CD4-positive, alpha-beta T cell treated with Interleukin-21 for 1 hour (primary cell): ENCODE measurements at places on chromosomes 5 and 9.

- DNase-seq = no peak
These were observed 88.8 kb upstream of the BRINP1 start for GRCh38 chr9:119458068-119458467.

DNA sequence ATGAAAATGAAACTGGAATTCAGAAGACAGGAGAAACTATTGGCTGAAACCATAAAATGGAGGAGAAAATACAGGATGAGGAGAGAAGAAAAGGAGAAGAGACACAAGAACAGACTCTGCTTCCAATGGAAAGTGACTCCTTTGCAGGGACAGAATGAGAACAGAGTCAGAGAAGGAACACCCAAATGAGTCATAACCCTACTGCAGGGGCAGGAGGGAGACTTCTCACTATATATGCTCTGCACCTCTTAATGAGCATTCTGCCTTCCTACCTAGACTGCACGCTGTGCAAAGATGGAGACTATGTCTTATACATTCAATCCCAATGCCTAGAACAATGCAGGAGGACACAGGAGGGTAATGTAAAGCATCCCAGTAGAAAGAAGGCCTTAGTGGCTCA is 2.1 kb downstream of the SAXO1 start:
- DNase-seq = no peak

- no peak for DNase-seq
These were observed 98.7 kb downstream of the C5orf15 start for GRCh38 chr5:133869519-133870335.

- no peak for DNase-seq
These were observed 270.2 kb upstream of the MVB12B start for GRCh38 chr9:126056312-126057021.

GRCh38 chr9:12906646-12907045 is 131.8 kb downstream of the LURAP1L start:
- no peak for DNase-seq

GRCh38 chr9:121738411-121738810 is 87.0 kb downstream of the DAB2IP start:
- no peak for DNase-seq

DNA sequence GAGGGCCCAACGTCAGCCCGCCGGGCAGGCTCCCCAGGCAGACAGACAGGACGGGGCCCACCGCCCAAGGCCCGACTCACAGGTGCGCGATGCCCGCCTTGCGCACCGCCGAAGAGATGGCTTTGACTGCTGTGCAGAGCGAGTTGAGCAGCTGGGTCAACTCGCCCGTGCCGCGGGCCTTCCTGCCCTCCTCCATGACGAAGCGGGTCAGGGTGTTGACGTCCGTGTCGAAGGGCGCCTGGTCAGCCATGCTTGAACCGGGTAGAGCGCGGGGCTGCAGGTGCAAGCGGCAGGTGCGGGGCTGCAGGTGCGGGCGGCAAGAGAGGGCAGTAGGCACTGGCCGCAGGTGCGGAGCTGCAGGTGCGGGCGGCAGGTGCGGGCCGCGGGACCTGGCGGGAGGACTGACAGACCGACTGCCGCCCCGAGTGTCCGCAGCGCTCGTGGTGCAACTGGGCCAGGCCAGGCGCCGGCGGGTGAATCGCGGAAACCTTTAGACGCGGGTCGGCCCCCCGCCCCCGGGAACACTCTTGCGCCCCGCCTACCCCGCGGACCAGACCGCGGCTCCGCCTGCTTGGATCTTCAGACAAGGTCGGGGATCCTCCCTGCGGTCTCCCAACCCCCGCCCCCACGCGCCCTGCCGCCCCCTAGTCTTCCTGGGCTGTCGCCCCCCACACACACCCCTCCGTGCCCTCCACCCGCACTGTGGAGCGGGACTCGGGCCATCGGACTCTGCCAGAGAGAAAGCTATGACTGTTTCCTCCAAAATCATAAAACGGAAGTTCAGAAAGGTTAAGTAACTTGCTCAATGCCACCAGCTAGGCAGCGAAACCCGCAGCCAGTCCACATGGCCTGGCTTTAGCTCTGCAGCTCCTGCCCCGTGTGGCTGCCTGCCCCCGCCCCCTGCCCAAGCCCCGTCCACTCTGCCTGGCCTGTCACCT is at the start of gene FBP1:
Gene FBP1 (minus strand): TSS at position 458 of the 938 bp plus-strand sequence. CDS start 208 bp downstream, at position 250.
- peak; percentile 37 for DNase-seq

GRCh38 chr5:169022718-169023117 is 278.2 kb downstream of the SLIT3 start:
- no peak for DNase-seq
